ENCODE measurements at places on chromosomes 1 and 21. TPM values are rescaled to one million over a fixed set of nuclear protein-coding genes. Genes with fewer than 3 reads are reported as not detected.

DNA sequence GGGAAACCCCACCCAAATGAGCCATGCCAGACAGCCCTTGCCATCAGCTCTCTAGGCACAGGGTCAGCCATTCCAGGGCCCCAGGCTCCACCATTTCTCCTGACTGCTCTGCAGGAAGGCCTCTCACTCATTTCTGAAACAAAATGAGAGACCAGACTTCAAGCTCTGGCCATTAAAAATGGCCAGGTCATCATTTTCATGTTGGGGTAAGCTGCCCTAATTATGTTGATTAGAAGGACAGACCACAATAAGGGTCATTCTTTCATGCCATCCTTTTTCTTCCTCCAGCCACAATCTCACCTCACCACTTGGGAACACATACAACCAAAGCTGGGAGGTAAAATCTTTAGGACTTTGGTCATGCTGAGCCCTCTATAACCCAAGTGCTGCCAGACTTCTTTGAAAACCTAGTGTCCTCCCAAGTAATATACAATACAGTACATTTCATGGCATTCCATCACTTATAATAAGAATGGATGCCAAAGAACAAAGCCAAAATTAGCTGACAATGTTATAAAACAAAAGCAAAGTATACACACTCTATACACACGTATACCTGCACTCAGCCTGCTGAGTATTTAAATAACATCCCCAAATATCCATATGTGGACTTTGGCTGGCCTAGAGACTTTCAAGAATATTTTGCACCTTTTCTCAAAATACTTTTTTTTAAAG is 22.4 kb upstream of the RBBP5 start:
- no peak for DNase-seq

DNA sequence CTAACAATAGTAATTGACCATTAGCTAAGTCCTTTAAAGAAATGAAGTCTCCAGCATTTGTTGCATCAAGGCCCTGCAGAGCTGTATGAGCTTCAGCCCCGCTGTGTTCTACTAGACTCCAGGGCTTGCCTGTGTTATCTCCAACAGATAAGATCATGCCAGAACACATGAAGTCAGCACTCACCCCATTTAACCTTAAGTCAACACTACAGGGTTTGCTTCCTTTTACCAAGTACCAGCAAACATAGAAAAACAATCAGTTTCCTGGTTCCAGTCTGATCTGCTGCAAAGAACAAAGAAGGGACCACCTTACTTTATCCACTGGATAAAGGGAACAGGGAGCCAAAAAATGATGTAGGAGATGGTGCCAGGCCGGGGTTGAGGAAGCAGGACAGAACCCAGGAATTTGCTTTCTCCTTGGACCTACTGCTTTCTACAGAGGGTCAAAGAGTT is 41.3 kb upstream of the ENAH start:
- DNase-seq, result no peak

DNA sequence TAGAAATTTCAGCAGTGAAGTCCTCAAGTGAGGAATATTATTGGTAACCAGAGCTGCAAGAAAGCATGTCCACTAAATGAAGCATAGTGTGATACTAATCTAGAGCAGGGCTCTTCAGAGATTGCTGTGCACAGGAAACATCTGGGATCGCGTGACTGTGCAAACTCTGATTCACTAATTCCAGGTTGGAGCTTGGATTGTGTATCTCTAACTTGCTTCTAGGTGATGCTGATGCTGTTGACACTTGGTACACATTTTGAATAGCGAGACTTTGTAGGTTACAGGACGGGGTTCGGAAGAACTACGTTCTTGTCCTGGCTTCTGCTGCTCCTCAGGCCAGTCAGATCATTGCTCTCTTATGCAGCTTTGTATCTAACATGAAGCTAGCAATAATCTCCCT is 66.5 kb downstream of the PRRX1 start:
- DNase-seq, result no peak

The OR2L8 gene
- not detected for total RNA-seq

GRCh38 chr21:27776925-27777553 is 810.2 kb upstream of the ADAMTS5 start:
- DNase-seq, result no peak

The INSRR gene
- total RNA-seq, result not detected

- DNase-seq, result no peak
Measured at GRCh38 chr1:75643460-75643859, 32.5 kb upstream of the SLC44A5 start.

DNA sequence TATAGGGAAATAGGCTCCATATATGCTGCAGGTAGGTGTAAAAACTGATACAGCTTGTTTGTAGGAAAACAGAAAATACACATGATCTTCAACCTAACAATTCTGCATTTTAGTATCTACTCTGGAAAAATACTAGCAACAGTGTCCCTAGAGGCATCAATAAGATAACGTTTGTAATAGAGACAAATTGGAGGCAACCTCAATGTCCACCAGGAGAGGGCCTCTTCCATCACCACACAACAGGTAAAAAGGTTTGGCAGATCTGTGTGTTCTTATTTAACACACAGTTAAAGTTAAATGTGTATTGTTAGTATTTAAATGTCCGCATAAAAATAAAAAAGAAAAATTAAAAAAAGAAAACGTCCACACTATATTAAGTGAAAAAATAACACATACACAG is 5.4 kb downstream of the EIF2D start:
- DNase-seq, result peak; percentile 38

DNA sequence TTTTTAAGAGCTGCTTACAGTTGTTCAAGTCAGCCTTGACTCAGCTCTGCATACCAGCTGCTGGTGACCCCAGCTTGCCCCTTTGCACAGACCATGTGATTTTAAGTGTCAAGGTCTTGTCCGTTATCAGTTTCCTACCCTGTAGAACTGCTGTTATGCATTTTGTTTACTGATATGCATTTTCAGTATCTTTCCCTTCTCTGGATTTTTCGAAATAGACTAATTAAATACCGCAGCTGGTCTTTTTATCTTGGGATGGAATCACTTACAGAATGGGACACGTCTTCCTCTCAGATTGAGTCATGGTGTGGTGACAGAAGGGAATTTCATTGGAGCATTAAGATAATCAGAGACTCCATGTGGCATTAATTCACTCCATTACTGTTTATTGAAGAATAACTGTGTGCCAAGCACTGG is 145.6 kb downstream of the FMN2 start:
- peak; percentile 58 for DNase-seq

The IL20 gene
- total RNA-seq, result not detected

DNA sequence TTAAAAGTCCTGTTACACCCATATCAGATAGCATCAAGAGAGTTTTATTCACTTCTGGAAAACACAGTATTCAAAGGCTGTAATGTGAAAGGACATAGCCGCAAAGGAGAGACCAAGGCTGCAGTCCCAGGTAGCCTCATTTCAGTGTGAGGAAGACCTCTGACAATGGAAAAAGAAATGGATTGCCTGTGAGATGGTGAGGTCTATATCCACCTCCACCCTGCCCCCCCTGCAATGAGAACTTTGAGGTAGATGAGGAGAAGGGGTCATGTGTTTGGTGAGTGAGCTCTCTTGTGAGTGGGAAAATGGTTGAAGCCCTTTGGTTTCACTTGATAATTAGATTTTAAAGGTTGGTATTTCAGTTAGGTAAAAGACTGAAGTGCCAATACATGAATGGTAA is 3.5 kb downstream of the MRPS6 start:
- no peak for DNase-seq

GRCh38 chr1:17684810-17685209 is 70.3 kb upstream of the ACTL8 start:
- no peak for DNase-seq

DNA sequence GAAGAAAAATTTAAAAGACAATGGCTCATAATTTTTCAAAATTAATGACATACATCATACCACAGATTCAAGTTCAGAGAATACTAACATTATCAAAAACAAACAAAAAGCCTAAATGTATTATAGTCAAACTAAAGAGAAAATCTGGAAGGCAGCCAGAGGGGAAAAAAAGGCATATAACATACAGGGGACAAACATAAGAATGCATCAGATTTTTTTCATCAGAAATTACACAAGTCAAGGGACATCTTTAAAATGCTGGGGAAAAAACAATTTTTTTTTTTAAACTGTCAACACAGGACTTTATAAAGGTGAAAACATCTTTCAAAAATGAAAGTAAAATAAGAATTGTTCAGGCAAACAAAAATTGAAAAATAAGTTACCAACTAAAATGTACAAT is 478.4 kb upstream of the PLXNA2 start:
- no peak for DNase-seq

The PRAMEF2 gene
- total RNA-seq, result not detected

GRCh38 chr1:56370513-56370912 is 208.8 kb downstream of the PLPP3 start:
- DNase-seq, result no peak

- no peak for DNase-seq
Measured at GRCh38 chr1:3380469-3380868, 74.0 kb upstream of the ARHGEF16 start.

The SPTA1 gene
- total RNA-seq, result not detected

GRCh38 chr1:51644533-51645197 is 27.8 kb downstream of the OSBPL9 start:
- DNase-seq, result peak; percentile 64

The CD48 gene
- total RNA-seq, result not detected

DNA sequence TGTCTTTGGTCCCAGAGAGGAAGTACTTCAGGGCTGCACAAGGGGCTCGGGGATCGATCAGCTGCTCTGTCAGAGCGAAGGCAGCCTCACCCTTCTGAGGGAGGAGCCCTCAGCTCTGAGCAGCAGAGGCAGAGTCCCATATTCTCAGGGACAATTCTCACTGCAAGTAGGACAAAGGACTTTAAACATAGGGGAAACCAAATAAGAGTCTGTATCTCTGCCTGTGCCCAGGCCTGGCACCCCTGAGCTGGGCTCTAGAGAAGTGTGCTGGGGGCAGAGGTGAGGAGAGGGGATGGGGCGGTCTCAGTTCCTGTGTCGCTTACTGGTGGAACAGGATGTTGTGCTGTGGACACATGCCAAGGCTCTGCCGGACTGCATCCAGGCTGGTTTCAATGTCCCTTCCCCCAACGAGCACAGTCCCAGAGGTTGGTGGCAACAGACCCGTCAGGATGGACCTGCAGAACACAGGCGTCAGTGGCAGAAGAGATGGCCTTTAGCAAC is 76.6 kb downstream of the ABCA4 start:
- no peak for DNase-seq

DNA sequence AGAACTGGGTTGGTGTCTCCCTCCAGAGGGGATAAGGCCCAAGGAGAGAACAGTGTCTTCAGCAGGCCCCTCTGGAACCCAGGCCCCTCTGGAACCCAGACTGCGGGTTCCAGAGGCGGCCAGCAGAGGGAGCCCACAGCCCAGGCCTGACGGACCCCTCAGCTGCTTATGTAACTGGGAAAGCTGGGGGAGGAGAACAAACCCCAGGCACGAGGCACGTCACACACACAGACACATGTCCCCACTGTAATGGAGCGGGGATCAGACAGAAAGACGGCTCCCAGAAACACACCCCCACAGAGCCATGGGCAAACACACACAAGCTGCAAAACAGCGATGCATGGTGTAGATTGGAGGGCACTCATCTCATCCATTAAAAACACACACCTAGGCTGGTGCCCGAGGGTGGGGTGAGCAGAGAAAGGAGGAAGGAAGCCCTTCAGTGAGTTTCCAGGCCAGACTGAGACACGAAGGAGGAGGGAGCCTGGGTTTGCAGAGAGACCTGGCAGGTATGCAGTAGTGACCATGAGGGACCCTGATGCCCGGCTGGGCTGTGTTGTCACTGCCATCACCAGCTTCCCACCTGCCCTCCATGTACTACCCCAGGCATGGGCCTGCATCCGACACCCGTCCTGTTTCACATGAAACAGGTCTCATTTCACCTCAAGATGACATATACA is 2.8 kb upstream of the IGSF8 start:
- peak; percentile 66 for DNase-seq

- no peak for DNase-seq
Measured at GRCh38 chr21:41326414-41327080, 9.9 kb downstream of the FAM3B start.

- DNase-seq, result no peak
Measured at GRCh38 chr1:101120868-101121267, 95.3 kb upstream of the DPH5 start.

DNA sequence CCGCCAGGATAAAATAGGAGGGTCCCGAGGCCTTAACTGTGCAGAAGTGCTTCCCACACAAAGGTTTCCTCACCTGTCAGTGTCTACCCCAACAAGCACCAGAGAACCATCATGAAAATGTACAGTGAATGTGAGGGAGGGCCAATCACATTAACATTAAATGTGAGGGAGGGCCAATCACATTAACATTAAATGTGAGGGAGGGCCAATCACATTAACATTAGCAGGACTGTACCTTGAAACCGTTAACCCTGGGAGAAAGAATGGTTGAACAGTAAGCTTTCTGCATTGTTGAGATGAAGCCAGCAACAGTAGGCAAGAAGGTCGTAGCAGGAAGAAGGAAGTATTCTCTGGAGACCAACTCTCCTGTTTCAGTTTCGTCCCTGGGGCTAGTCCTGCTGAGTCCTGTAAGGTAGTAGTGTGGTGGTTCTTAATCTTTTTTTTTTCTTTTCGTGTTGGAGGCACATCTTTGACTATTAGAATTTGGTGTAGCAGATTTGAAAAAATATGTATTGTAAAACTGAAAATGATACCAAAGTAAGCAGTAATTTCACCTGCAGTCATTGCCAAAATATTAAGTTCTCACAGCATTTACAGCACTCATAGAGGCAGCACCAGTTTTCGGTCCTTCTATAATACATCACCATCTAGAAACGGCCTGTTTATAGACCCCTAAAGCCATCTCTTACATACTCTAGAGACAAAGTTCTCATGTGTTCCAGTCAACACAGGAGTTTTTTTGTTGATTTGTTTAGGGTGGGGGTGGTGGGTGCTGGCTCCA is 98.6 kb upstream of the PPP2R5A start:
- no peak for DNase-seq

The NPR1 gene
- total RNA-seq, result not detected

The TSPAN2 gene
- 0.90 TPM for total RNA-seq

- DNase-seq, result peak; percentile 26
Measured at GRCh38 chr1:202192770-202193613, 607 bp upstream of the LGR6 start.

GRCh38 chr1:65525266-65526048 is 105.0 kb downstream of the LEPR start:
- DNase-seq, result no peak

DNA sequence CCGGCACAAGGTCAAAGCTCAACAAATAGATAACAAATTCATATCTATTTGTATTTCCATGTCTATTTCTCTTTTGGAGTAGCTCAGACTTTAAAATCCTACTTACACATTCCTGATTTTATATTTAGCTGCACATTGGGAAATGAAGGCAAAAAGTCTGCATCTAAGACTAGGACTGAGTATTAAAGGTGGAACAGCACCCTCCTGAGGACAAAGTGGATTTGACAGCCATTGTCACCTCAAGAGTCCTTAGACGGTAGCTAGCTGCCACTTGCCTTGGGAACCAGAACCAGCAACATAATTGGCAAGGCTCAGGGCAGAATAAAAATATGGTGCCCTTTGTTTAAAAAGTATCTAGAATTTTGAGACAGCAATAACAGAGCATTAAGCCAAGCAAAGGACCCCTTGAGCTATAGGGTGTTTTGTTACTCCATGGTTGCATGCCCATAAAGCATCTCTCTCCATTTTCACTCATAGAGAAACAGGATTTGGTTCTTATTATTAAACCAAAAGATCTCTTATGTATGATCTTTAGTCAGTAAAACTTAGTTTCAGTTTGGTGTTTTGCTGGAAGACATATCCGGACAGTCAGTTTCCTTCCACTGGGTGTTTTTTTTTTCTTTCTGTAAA is 30.0 kb upstream of the SGIP1 start:
- DNase-seq, result peak; percentile 75

- DNase-seq, result no peak
Measured at GRCh38 chr1:204530932-204531331, 14.7 kb downstream of the MDM4 start.

GRCh38 chr1:4510276-4510691 is 144.1 kb upstream of the AJAP1 start:
- DNase-seq, result no peak

The USH2A gene
- total RNA-seq, result under 0.01 TPM
